ENCODE measurements at places on chromosomes 5 and 9. TPM values are rescaled to one million over a fixed set of nuclear protein-coding genes. Genes with fewer than 3 reads are reported as not detected.

- DNase-seq: no peak
These were observed 409.1 kb downstream of the TAF11L14 start for GRCh38 chr5:18043344-18043743.

DNA sequence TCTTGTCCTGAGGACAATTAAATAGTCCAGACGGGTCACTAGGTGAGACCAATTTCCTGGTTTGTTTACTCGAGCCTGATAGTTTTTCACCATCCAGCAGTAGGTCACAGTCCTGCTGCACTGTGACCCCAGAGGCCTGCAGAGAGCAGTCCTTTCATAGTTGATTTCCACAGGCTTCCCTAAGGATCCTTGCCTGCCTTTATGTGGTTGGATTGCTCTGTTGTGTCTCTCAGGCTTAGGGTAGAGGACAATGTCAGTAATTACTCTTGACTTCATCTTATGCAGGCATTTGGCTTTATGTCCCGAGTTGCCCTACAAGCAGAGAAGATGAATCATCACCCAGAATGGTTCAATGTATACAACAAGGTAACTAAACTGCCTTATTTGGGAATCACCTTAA is 9.0 kb upstream of the CATSPER3 start:
- DNase-seq: no peak

DNA sequence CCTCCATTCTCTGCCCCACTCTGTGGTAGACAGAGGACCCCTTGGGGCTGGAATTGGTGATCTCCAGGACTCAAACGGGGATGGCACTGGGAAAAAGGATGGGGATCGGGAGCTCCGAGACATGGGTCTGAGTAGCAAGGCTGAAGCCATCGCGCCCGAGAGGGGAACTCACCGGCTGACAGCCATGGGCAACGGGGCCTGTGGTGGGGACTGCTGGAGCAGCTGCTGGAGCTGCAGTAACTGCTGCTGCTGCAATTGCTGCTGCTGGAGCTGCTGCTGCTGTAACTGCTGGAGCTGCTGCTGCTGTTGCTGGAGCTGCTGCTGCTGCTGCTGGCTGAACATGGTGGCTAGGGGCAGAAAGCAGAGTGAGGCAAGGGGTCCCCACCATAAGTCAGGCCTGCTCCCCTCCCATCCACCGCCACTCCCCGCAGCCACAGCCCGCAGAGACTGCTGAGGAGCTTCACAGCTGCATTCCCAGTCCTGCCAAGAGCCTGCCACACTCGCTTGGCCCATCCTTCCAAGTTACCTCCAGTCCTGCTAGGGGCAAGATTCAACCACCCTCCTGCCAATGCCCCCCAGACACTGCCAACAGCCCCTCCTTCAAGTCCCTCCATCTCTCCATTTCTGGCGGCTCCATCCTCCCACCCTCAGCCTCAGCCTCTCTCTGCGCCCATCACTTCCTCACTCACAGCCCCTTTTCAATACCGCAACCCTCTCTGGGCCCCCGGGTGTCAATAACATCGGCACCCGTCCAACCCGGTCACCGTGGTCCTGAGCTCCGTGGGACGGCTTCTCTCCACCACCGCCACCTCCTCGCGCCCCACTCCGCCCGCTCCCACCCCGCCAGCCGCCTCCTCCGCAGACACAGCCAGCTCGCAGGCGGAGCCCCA is 611 bp downstream of the CIZ1 start:
- DNase-seq: no peak

- no peak for DNase-seq
These were observed 32.1 kb upstream of the ADRB2 start for GRCh38 chr5:148794275-148794674.

DNA sequence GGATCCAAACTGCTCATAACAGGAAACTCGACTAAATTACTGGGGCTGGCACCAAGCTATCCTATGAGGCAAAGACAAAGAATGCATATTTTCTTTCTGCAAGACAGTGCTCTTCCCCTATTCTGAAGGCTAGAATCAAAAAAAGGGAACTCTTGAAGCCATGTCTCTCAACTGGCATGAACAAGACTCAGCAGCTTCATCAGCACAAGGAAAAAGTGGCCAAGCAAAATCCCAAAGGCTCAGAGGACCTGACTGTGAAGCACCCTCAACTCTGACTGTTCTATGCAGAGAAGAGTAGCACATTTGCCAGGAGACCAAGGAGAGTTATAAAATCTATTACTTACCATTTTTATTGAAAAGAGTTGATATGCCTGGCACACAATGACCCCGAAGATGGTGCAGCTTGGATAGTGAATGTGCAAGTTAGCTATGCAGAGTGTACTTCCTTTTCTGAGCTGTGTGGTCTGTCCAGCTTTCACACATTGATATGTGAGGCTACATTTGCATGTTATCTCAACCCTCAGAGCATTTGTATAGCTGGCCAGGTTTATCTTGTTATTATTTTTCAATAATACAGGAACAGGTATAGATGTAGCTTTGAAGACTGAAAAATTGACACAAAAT is 51.0 kb upstream of the FYB1 start:
- DNase-seq: no peak

GRCh38 chr5:95845391-95845790 is 22.9 kb upstream of the GLRX start:
- no peak for DNase-seq

GRCh38 chr9:130122456-130122855 is 49.7 kb upstream of the NCS1 start:
- no peak for DNase-seq

GRM6 gene
- total RNA-seq: not detected

SLC4A9 gene
- 0.29 TPM for total RNA-seq

GABRA1 gene
- total RNA-seq: not detected

GRCh38 chr5:78339617-78340436 is 20.6 kb upstream of the SCAMP1 start:
- DNase-seq: peak; percentile 76

INSL4 gene
- not detected for total RNA-seq

- DNase-seq: no peak
These were observed 36.7 kb downstream of the PAX5 start for GRCh38 chr9:36997414-36997813.

- no peak for DNase-seq
These were observed 207.8 kb upstream of the TARS1 start for GRCh38 chr5:33232731-33233505.

DNA sequence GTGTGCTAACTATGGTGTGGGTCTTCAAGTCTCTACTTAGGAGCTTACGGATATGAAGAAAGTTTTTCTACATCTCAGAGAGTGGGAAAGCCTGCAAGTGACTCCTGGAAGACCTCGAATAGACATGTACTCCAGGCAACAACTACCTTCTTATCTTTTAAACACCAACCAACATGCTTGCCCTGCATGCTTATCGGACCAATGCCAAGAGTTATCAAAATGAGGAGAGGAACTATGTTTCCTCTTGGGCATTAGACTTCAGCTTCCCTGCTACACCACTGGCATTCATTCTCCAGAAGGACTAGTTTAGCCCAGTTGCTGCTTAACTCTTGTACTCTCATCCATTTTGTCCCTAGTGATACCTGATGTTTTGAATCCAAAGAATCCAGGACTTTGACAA is 74.7 kb upstream of the MAN2A1 start:
- no peak for DNase-seq

DNA sequence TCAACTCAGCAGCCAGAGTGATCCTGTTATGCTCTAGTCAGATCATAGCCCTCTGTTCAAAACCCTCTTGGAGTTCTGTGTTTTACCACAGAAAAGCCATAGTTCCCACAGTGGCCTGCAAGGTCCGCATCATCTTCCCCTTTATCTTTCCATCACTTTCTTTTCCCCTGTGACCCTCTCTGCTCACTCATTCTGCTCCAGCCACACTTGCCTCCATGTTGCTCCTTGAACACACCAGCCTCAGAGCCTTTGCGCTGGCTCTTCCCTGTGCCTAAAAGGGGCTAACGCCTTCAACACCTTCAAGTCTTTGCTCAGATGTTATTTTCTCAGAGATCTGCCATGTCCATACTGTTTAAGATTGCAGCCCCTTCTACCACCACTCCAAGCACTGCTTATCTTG is 26.3 kb downstream of the CSF2 start:
- no peak for DNase-seq

- no peak for DNase-seq
These were observed 315.5 kb downstream of the FER start for GRCh38 chr5:109063223-109063622.

DNA sequence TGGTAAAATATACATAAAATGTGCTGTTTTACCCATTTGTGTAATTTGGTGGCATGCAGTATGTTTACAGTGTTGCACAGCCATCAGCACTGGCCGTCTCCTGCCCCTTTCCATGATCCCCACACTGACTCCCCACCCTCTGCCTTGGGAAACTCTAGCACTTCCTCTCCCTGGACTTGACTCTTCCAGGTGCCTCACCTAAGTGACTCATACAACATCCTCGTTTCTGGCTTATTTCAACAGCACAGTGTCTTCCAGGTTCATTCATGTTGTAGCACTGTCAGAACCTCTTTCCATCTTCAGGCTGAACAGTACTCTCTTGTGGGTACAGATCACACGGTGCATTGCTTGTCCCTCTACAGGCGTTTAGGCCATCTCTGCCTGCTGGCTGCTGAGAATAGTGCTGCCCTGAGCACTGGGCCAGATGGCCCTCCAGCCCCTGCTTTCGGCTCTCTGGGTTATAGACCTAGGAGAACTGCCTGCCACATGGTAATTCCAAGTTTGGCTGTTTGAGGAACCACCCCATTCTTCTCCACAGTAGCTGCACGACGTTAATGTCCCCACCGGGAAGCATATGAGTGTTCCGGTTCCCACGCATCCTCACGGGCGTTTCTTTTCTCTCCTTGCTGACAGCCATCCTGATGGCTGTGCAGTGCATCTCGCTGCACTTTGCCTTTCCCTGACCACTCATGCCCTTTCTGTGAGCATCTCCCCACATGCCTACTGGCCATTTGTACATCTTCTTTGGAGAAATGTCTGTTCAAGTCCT is 211.8 kb downstream of the FANCC start:
- no peak for DNase-seq

SLC34A1 gene
- total RNA-seq: not detected

SLC34A3 gene
- not detected for total RNA-seq

DNA sequence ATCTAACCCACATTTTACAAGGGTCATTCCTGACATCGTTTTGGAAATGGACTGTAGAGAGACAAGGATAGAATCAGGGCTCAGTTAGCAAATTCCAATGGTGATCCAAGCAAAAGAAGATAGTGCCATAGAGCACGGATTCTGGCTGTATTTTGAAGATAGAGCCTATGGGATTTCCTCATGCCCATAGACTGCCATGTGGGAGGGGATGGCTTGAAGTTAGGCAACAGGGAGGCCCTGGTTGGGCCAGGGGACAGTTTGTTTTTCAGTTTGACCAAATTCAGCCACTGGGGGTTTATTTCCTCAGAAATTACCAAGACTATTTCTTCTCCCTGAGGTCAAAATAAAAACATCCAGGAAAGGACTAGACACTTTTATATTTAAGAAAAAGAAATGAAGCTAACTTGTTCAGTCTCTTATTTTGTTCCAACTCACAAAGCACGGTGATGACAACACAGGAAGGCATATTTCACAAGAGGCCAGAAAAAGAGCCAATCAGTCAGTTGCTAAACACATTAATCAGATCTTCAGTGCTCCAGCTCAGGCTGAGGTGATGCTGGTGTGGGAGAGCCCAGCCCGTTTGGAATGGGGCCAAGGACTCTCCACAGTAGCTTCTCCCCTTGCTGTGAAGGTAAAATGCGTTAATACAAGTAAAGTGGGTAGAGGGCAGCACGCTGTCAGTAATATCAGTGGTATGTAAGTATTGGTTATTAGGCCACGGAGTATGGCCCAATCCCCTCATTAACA is 4.4 kb upstream of the DCTN4 start:
- DNase-seq: peak; percentile 50

PCDH12 gene
- 23.2 TPM for total RNA-seq

DNA sequence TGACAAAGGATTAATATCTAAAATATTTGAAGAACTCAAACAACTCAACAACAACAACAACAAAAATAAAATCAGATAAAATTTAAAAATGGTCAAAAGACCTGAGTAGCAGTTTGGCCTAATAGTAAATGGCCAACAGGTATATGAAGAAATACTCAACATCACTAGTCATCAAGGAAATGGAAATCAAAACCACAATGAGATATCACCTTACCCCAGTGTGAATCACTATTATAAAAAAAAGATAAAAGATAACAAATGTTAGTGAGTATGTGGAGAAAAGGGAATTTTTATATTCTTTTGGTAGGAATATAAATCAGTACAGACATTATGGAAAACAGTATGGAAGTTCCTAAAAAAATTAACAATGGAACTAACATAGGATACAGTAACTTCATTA is 247.9 kb upstream of the TRPC7 start:
- DNase-seq: no peak

CCL19 gene
- total RNA-seq: 2.2 TPM

DNA sequence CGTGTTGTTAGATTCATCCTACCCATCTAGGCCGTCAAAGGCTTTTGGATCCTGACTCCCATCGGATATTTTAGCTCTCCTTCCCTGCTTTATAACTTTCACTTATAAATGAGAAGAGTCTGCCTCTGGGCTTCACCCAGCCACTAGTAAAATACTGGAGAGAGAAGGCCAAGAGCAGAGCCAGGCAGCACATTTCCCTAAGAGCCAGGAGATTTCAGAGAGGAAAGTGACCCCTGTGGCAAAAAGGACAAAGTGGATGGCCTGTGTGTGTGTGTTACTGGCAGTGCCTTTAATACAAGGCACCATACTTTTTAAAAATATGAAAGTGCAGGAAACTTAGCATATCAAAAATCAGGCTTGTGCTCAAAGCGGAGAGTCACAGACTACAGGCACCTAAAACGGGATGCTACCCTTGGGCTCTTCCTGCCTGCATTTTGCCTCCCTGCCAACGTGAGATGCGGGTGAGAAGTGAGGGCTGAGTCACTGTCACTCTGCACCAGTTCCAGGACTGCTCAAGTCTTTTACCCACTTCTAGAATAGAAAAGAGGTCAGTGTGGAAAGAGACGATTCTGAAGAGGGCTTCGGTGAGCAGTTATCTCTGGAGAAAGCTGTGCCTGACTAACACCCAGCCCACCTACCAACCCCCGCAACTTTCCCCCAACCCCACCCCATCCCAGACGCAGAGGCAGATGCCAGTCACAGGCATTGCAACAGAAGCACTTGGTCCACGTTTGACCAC is 15.9 kb downstream of the NFIL3 start:
- no peak for DNase-seq

PROB1 gene
- total RNA-seq: 2.1 TPM

CDKN2B-AS1 gene
- total RNA-seq: 0.56 TPM

- DNase-seq: no peak
These were observed 78.4 kb downstream of the SFXN1 start for GRCh38 chr5:175556794-175557193.

NR2F1-AS1 gene
- total RNA-seq: 13.8 TPM

GRCh38 chr5:129670957-129671500 is 76.9 kb upstream of the MINAR2 start:
- DNase-seq: no peak

DNA sequence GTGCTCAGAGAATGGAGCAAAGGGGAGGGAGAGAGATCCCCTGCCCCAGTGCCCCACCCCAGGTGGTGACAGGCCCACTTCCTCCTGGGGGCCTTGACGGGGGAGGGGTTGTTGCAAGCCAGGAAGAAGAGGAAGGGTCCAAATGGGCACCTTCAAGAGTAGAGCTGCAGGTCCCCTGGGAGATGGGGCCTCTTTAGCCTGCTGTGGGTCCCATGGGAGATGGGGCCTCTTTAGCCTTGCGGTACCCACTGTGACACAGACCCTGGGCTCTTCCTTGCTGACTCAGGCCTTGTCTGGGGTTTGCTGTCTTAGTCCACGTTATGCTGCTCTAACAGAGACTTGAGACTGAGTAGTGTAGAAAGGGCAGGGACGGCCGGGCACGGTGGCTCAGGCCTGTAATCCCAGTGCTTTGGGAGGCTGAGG is 9.6 kb upstream of the TOR4A start:
- DNase-seq: no peak
